ENCODE measurements at places on chromosomes 16 and 17. TPM values are rescaled to one million over a fixed set of nuclear protein-coding genes. Genes with fewer than 3 reads are reported as not detected.

The TP53TG3B gene
- total RNA-seq, result 0.08 TPM

The SLC7A6OS gene
- 12.4 TPM for total RNA-seq

The MT1E gene
- total RNA-seq, result 148 TPM

The CNTD1 gene
- total RNA-seq, result not detected

The HOXB7 gene
- total RNA-seq, result not detected

The RARA gene
- 11.7 TPM for total RNA-seq

The KRTAP3-2 gene
- total RNA-seq, result not detected

The MYLK3 gene
- 0.23 TPM for total RNA-seq

The TBC1D26 gene
- under 0.01 TPM for total RNA-seq

The ENPP7 gene
- total RNA-seq, result not detected

The ALOX12 gene
- under 0.01 TPM for total RNA-seq

Measured in smooth muscle cell of the coronary artery (primary cell).